Suppressor macrophage treated with lipopolysaccharide for 4 hours (primary cell): ENCODE measurements at places on chromosomes 7 and 10.

GRCh38 chr10:78847485-78847884, 221.3 kb upstream of the ZMIZ1 start:
- DNase-seq = no peak

GRCh38 chr7:57415730-57416129, 34.2 kb upstream of the ZNF716 start:
- no peak for DNase-seq

- no peak for DNase-seq
These were observed 8.3 kb downstream of the PSTK start for GRCh38 chr10:122988501-122988900.

DNA sequence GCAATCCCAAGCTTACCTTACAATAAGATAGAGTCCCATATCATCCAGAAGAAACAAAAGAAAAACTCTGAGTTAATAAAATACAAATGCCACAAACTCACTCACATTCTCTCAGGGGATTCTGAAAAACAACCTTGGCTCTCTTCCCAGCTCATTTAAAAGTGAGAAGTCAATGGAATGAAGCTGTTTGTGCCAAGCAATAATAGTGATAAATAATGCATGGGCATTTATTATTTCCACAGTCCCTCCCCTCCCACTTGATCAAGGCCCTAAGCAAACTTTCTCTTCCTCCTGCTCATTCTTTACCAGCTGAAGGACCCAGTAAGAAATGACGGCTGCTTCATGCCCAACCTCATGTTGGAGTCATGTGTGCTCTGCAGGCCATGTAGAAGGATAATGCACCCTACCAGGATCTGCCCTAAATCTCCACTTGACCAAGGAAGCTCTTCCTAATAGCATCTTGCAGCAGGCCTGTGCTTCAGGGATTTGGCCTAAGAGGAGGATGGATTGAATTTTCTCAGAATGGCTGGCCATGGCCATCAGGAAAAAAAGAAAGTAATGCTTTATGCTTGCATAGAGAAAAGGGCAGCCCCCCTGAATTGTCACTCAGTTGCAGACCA, 451.3 kb downstream of the GPAM start:
- no peak for DNase-seq

DNA sequence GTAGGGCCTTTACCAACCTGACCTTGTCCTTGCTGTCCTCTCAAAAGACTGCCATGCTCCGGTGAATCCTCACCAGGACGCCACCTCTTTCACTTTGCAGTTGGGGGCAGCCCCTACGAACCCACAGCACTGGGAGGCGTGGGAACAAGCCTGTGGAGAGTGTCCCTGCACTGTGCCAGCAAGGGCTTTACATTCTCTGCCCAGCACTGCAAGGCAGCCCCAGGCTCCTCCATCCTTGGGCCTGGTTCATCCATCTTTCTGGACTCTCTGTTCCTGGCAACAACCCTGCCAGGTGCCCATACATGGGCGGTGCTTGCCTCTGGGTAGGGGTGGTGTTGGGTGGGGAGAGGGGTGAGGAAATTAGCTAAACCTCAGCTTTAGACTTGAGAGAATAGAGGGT, 1.4 kb downstream of the CHAT start:
- DNase-seq = no peak

GRCh38 chr7:33965183-33965744, 59.9 kb downstream of the BMPER start:
- no peak for DNase-seq

- DNase-seq = no peak
These were observed 72.6 kb downstream of the INPP5A start for GRCh38 chr10:132610071-132610701.

DNA sequence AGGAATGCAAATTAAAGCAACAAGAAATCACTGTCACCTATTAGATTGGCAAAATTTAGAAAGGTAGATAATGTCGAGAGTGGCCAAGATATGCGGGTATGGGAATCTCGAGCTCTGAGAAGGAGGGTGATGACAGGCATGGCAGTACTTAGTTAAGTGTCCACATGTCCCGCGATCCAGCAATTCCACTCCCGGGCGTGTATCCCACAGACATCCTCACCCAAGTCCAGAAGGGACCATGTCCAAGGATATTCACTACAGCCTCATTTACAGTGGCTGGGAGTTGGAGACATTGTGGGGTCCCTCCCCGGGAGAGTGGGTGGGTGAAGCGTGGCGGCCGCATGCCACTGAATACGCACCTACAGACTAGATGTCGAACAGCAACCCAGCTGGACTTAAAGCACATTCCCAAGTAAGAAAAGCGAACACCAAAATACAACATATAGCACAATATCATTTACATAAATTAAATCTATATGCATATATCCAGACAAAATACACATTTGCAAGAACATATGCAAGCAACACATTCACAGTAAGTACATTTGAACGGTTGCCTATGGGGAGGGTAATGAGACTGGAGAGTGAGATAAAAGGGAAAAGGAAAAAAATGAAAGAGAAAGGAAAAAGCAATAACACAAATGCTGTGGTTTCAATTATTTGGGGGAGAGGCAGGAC, 9.9 kb downstream of the KCNH2 start:
- no peak for DNase-seq

- DNase-seq = no peak
These were observed 35.3 kb upstream of the CYTH3 start for GRCh38 chr7:6307762-6308161.

DNA sequence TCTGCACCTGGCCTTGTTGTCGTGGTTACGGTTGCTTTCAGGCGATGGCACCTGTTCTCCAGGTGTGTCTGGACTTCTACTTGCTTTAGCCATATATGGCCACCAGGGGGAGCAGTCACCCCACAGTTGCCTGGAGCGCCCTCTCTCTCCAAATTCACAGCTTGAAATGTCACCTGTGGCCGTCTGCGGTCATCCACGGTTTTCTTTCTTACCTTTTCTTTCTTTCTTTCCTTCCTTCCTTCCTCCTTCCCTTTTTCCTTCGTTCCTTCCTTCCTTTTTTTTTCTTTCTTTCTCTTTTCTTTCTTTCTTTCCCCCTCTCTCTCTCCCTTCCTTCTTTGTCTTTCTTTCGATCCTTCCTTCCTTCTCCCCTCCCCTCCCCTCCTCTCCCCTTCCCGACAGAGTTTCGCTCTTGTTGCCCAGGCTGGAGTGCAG, 150.5 kb upstream of the VKORC1L1 start:
- peak; percentile 24 for DNase-seq

DNA sequence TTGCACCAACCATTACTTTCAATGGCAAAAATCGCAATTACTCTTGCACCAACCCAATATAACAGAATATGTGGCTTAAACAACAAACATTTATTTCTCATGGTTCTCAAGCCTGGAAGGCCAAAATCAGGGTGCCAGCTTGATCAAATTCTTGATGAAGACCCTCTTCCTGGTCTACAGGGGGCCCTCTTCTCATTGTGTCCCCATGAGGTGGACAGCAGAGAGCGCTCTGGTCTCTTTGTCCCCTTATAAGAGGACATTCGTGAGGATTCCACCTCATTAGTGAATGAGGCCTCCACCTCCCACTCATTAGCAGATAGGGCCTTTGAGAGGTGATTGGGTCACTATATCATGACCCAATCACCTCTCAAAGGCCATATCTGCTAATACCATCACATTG, 120.0 kb downstream of the CALN1 start:
- DNase-seq = no peak

DNA sequence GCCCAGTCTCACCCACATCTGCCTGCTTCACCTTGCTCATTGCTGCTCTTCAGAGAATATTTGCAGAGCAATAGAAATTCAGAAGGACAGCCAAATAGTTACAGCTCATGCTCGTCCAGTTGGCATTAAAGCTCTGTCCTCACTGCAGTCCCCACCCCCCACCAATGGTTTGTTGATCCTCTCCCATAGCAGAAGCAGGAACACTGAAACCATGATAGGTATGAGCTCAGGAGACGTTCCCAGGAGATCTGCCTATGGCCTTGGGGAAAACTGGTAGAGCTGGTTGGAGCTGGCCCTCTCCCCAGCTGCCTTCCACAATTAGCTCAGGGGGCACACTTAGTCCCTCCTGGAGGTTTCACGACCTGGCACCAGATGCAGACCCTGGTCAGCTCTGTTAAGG, 68.6 kb upstream of the KMT2C start:
- no peak for DNase-seq

DNA sequence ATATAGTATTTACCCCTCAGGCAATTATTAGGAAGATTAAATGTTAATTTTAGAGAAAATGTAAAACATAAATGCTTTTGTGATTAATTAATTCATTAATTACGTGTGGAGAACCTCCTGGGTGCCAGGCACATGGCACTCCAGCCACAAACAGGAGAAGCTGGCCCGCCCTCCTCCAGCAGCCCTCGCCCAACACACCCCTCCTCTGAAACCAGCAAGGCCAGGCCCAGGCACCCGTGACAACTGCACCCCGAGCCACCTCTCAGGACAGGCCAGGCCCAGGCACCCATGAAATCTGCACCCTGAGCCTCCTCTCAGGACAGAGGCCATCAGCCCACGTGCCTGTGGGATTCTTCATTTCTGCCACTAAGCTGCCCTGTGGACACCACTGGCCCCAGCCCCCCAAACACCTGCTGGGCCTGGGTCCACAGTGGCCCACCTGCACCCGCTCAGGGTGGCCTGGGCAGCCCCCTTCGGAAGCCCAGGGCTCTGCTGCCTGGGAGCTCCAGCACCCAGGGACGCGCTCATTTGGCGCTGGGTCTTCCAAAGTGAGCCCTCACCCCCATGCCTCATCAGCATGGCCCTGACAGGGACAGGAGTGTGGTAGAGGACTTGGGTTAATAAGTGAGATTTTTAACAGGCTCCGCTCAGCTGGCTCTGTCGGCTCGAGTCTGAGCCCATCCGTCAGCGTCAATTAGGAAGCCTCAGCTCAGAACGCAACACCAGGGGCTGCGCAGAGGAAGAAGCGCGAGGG, 482.1 kb downstream of the DNAJB6 start:
- DNase-seq = no peak

DNA sequence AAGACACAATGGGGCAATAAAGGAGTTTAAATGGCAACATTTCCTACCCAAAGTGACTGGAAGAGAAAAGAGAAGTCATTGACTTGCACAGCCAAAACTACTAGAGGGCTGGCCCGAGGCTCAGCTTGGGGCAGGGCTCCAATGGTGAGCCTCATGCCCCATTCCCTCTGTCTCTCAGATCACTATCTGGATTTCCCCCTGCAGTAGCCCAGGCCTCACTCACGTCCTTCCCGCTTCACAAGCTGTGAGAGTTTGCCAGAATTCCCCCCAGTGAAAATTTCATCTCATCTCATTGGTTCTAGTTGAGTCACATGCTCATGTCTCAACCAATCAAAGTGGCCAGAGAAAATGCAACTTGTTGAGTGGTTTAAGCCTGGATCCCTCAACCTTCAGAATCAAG, 181.3 kb downstream of the WDR11 start:
- DNase-seq = no peak

DNA sequence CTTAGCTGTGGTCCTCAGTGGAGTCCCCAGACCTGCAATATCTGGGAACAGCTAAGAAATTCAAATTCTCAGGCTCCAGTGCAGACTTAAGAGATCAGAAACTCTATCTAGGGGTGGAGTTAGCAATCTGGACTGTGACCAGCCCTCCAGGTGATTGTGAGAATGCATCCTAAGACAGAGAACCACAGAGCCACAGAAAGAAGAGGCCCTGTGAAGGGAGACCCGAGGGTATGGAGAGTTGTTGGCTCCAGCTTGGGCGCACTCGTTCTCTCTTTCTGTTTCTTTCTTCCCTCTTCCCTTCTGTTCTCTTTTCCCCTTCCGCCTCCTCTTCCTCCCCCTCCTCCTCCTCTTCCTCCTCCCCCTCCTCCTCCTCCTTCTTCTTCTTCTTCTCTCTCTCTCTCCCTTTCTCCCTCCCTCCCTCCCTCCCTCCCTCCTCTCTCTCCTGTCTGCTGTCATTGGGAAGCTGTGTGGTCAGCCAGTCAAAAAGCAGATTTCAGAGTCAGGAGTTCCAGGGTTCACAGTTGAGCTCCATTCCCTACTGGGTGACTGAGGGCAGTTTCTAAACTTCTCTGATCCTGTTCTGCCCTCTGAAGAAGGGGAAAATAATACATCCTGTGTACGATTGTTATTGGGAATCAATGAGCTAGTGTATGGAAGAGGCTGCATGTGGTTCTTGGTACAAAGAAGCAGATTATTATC, 62.1 kb upstream of the STEAP1B start:
- DNase-seq = no peak

- no peak for DNase-seq
These were observed 90.2 kb downstream of the ZFAND4 start for GRCh38 chr10:45582386-45582781.

- DNase-seq = no peak
These were observed 183.7 kb upstream of the FEZF1 start for GRCh38 chr7:122488241-122488640.

DNA sequence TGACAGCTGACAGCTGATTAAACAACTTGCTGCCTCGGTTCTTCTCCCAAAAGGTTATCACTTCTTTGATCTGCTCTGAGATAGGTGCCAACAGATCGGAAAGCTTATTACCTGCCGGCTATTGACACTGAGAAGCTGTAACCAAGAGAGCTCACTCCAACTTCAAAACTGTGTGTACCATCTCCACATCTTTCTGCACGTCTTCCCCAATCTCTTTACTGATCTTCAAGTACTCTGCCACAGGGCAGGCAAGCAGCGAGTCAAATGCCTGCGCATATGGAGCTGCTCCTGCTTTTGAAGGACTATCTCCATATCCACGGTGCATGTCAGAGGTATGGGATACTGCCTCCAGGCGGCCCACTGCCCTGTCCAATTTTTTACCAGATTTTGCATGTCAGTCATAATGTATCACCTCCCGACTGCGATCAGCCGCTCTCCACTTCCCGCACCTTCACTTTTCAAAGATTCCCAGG, 352 bp upstream of the ZNF485 start:
- DNase-seq = no peak

DNA sequence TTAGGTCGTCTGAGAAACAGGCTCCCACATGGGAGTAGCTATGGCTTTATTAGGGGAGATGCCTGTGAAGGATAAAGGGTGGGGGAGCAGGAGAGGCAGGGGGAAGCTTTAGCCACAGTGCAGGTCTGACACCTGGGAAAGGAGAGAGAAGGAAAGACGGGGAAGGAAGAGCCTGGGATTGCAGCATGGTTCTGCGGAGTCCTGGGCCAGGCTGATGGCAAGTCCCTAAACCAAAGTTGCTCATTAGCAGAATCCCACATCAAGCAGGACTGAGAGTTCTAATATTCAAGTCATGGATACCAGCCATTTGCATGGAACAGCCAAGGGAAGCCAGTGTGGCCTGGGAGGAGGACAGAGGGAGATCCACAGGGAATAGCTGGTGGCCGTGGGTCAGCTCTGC, 414.8 kb downstream of the RPS24 start:
- DNase-seq = no peak

DNA sequence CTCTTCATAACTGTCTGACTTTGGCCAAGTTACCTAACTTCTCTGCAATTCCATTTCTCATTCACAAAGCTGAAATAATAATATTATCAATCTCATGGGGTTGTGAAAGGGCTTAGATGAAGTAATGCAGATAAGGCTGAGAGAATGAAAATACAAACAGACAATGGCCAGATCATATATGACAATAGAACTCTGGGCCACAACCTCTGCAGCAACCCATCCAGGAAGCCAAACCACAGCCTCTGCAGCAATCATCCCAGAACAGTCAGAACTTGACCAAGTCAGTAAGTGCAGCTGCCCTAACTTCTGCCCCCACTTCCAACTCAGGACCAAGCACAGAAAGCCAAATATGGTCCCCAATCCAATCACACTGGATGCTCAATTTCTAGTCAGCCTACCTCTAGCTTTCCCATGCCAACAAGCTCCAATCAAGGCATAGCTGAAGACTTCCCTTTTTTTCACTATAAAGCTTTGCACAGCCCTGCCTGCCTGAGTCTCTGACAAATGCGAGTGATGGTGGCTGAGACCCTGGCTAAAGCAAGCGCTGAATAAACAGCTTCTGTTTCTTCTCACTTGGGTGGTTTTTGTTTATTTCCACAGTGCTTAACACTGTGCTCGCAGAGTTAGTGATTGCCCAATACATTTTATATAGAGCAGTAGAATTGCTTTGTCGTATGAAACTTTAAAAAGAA, 34.8 kb upstream of the TNPO3 start:
- peak; percentile 39 for DNase-seq
